Right lung (tissue), 10 donors: ENCODE measurements at places on chromosomes 3 and 15. TPM values are rescaled to one million over a fixed set of nuclear protein-coding genes. Genes with fewer than 3 reads are reported as not detected.

The IL17RC gene
- 39.8 TPM for polyA plus RNA-seq

The CHST2 gene
- polyA plus RNA-seq, result 108 TPM

The ADIPOQ gene
- polyA plus RNA-seq, result 0.03 TPM

The ANP32A gene
- polyA plus RNA-seq, result 272 TPM

The ACSBG1 gene
- 0.51 TPM for polyA plus RNA-seq

The TASOR gene
- polyA plus RNA-seq, result 90.9 TPM

The RPN1 gene
- 152 TPM for polyA plus RNA-seq

The PCLAF gene
- 50.5 TPM for polyA plus RNA-seq

The PRKCI gene
- polyA plus RNA-seq, result 41.0 TPM

The CHRNA3 gene
- polyA plus RNA-seq, result 0.14 TPM

The TMC3 gene
- polyA plus RNA-seq, result 0.13 TPM

The CCR8 gene
- not detected for polyA plus RNA-seq

The SST gene
- polyA plus RNA-seq, result 1.6 TPM

The TTLL13 gene
- polyA plus RNA-seq, result 0.09 TPM

The COL7A1 gene
- 12.9 TPM for polyA plus RNA-seq

The ERICH6 gene
- polyA plus RNA-seq, result 1.2 TPM

The DUOXA1 gene
- 0.65 TPM for polyA plus RNA-seq

The ANKRD34C gene
- polyA plus RNA-seq, result not detected

The DNAH12 gene
- 1.7 TPM for polyA plus RNA-seq

The TRA2B gene
- 249 TPM for polyA plus RNA-seq

The CRBN gene
- polyA plus RNA-seq, result 79.7 TPM

The SEMA3F gene
- polyA plus RNA-seq, result 56.5 TPM

The TRPM1 gene
- polyA plus RNA-seq, result not detected

The NTRK3 gene
- polyA plus RNA-seq, result 7.6 TPM

The ISL2 gene
- polyA plus RNA-seq, result not detected

The AHSG gene
- not detected for polyA plus RNA-seq

The DTX3L gene
- 20.0 TPM for polyA plus RNA-seq

The LRTM1 gene
- 0.13 TPM for polyA plus RNA-seq

The SCN11A gene
- polyA plus RNA-seq, result 0.88 TPM

The P2RY1 gene
- 10.3 TPM for polyA plus RNA-seq

The TUSC7 gene
- not detected for polyA plus RNA-seq

The FBN1 gene
- 85.4 TPM for polyA plus RNA-seq

The CFAP44 gene
- 21.7 TPM for polyA plus RNA-seq

The SAMD7 gene
- polyA plus RNA-seq, result not detected

The XCR1 gene
- 0.42 TPM for polyA plus RNA-seq

The ACTRT3 gene
- polyA plus RNA-seq, result 2.5 TPM

The ALG3 gene
- polyA plus RNA-seq, result 30.7 TPM

The CHRFAM7A gene
- 6.6 TPM for polyA plus RNA-seq
